Activated CD4-positive, alpha-beta T cell treated with anti-CD3 and anti-CD28 coated beads, Interleukin-2, amount 10 ng/mL, durations not matched to agents 7 days and 5 days (primary cell): ENCODE measurements at places on chromosomes 2 and 18. TPM values are rescaled to one million over a fixed set of nuclear protein-coding genes. Genes with fewer than 3 reads are reported as not detected.

The RPL37A gene
- total RNA-seq = 2,088 TPM

The RAB27B gene
- total RNA-seq = 5.2 TPM

The CLEC4F gene
- not detected for total RNA-seq

The CHST9 gene
- not detected for total RNA-seq

The TMEM200C gene
- total RNA-seq = not detected

The WDR35 gene
- total RNA-seq = 4.0 TPM

The TEKT4 gene
- not detected for total RNA-seq

The LRATD1 gene
- not detected for total RNA-seq

The C2orf78 gene
- total RNA-seq = not detected

DNA sequence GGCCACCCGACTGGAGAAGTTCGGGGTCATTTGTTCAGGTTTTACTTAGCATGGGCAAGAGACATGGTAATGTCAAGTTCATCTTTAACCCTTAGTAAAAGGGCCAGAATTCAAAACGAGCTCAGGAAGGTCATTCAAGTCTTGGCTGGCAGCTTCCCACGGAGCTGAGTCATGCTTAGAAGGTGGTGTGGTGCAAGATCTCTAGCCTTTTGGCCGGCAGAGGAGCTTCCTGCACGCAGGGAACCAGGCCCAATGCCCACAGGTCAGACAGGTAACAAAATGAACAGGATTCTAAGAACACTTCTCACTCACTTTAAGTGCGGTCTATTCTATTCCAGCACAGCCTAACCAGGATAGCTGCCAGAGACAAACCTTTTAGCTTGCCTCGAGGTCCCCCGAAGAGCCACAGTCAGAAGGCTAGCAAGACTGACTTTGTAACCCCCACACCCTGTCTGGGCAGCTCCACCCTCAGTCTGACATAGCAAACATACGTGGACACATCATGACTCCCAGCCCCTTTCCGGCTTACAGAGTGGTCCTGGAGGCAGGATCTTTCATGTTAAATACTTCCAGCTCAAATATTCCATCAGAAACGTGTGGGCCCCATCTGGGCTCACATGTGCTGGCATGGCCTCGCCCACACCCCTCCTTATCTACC is 292.7 kb downstream of the BCL11A start:
- H3K4me3 ChIP-seq = no peak overlapping the region
- H3K27ac ChIP-seq = no peak overlapping the region
- no peak for DNase-seq
- no peaks in the 10 kb centered on the region for H3K4me1 ChIP-seq
- no peaks in the 10 kb centered on the region for H3K27me3 ChIP-seq

DNA sequence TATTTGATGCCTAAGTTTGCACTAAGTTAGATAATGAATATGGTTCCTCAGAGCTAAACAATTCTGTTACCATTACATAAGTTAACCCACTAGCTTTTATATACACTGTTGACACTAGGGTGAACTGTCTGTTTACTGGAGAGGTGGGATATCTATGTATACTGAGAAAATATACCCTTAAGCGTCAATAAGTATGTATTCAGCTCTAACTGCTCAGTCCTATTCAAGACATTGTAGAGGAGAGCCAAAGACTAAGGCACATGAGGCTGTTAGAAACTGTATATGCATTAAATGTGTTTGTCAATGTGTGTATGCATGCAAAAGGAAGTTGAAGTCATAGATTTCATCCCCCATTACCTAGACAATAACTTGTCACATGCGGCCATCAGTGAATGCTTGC is 710.0 kb downstream of the TDRD15 start:
- no peak overlapping the region for H3K4me3 ChIP-seq
- H3K4me1 ChIP-seq = no peaks in the 10 kb centered on the region
- DNase-seq = no peak
- no peak overlapping the region for H3K27ac ChIP-seq
- H3K27me3 ChIP-seq = no peaks in the 10 kb centered on the region
- H3K36me3 ChIP-seq = no peaks in the 10 kb centered on the region

DNA sequence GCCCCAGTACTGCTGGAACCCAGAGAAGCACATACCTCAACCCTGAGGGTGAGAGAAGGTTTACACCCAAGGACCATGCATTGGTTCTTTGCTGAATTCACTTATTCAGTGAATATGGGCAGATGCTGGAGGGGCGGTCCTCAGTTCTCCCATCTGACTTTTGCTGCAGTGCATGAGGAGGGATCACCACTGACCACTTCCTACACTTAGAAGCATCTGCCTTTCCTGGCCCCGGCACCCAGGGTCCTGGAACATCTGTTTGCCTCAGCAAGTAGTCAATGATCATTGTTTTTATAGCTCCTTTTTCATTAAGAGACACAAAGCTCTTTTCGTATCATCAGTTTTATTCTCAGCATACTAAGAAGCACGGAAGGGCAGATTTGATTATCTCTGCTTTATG is 211.4 kb downstream of the SH3RF3 start:
- no peak for DNase-seq
- H3K27ac ChIP-seq = no peak overlapping the region
- no peaks in the 10 kb centered on the region for H3K36me3 ChIP-seq
- H3K27me3 ChIP-seq = peaks cover 13% of the 10 kb centered on the region
- H3K4me1 ChIP-seq = peaks cover 35% of the 10 kb centered on the region

- no peak overlapping the region for H3K27ac ChIP-seq
- no peak for DNase-seq
- no peak overlapping the region for H3K4me3 ChIP-seq
- H3K4me1 ChIP-seq = peaks cover 4% of the 10 kb centered on the region
- H3K27me3 ChIP-seq = no peaks in the 10 kb centered on the region
- H3K36me3 ChIP-seq = no peaks in the 10 kb centered on the region
These were observed 108.5 kb upstream of the COL5A2 start for GRCh38 chr2:189287982-189288521.

DNA sequence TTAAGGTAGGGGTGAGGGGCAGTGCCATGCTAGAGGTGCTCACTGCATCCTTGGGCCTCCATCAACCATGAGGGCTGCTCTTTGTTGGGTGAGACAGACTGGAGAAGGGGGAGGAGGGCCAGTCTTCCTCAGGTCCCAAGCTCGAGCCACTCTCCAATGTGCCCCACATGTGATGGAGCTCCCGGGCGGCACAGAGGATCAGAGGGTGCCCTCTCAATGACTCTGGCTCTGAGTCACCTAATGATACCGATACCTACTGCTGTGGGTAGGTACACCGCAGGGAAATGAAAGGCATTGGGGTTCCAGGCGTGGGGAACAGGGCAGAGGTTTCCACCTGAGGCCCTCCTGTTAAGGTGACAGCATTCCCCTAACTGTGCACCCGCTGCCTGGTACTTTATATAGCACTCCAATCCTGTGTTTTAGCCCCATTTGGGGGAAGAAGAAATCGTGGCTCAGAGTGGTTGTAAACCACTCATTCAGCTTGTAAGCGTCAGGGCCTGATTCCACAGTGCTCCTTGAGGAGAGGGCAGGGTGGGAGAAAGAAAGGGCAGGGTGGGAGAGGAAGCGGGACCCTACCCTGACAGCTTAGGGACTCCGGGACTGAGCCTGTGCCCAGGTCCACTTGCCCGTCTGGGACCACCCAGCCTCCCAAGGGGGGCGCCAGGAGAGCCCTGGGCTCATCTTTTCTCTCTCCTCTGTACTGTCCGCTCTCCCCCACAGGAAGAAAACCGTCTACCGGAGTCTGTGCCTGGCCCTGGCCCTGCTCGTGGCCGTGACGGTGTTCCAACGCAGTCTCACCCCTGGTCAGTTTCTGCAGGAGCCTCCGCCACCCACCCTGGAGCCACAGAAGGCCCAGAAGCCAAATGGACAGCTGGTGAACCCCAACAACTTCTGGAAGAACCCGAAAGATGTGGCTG is 1.8 kb downstream of the B3GNT7 start:
- H3K27me3 ChIP-seq = peaks cover 23% of the 10 kb centered on the region
- no peak for DNase-seq

DNA sequence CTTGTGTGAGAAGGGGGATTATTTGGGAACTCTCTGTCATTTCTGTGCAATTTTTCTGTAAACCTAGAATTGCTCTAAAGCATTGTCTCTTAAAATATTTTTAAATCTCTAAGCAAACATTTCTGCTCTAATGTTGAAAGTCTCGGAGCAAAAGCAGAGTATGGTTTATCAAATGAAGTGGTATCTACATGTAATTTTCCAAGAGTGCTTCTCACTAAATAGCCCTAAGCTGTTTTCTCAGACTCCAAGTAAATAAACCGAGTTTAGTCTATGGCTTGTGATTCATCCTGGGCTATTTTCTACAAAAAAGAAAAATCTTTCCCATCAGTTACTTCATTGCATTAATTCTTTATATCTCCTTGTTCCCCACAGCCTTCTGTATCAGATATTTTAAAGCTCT is 90.8 kb downstream of the METTL4 start:
- H3K27me3 ChIP-seq = peaks cover 30% of the 10 kb centered on the region
- H3K36me3 ChIP-seq = no peaks in the 10 kb centered on the region
- DNase-seq = no peak
- no peak overlapping the region for H3K27ac ChIP-seq
- H3K4me3 ChIP-seq = no peak overlapping the region

DNA sequence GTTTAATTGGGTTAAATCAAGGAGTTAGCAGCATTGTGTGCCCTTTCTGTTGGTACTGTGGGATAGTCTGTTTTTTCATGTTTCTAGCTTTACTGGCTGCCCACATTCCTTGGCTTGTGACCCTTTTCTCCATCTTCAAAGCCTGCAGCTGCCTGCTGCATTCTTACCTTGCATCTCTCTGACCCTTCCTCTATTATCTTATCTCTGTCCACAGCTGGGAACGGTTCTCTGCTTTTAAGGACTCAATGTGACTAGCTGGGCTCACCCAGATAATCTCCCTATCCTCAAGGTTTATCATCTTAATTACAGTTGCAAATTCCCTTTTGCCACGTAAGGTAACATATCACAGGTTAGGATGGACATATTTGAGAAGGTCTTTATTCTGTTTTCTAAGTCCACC is 199.7 kb downstream of the KCNS3 start:
- peaks cover 9% of the 10 kb centered on the region for H3K4me1 ChIP-seq
- no peak overlapping the region for H3K4me3 ChIP-seq
- H3K27ac ChIP-seq = no peak overlapping the region
- no peak for DNase-seq
- H3K36me3 ChIP-seq = no peaks in the 10 kb centered on the region

- peaks cover 3% of the 10 kb centered on the region for H3K27me3 ChIP-seq
- no peaks in the 10 kb centered on the region for H3K4me1 ChIP-seq
- no peak overlapping the region for H3K4me3 ChIP-seq
These were observed 9.7 kb downstream of the ECEL1 start for GRCh38 chr2:232477751-232478510.

DNA sequence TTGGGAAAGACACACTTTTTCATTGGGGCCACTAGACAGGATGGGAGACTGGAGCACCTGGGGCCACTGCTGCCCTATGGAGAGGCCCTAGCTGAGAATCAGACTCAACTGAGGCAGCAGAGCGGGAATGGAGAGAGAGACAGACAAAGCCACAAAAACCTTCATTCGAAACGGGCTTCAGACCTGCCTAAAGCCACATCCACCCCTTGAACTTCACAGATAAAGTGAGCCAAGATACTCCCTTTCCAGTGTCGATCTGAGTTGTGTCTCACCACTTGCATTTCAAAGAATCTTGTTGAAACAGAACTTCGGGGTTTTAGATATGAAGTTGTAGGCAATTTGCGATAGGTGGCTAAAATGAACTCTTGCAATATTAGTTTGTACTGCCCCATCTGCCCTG is 11.3 kb upstream of the LDLRAD4 start:
- peaks cover 46% of the 10 kb centered on the region for H3K27me3 ChIP-seq
- no peak overlapping the region for H3K27ac ChIP-seq
- H3K4me1 ChIP-seq = peaks cover 12% of the 10 kb centered on the region
- no peak for DNase-seq
- no peak overlapping the region for H3K4me3 ChIP-seq
